Smooth muscle cell of the coronary artery (primary cell): ENCODE measurements at places on chromosomes 12 and 14. TPM values are rescaled to one million over a fixed set of nuclear protein-coding genes. Genes with fewer than 3 reads are reported as not detected.

CACNA2D4 gene
- total RNA-seq, result 0.47 TPM in 1 of 2 replicates, not detected in the other

NPFF gene
- not detected in 2 replicates for total RNA-seq

OLR1 gene
- not detected in 2 replicates for total RNA-seq

P2RX7 gene
- total RNA-seq, result under 0.01 and 5.4 TPM in 2 replicates

SLC15A5 gene
- not detected in 2 replicates for total RNA-seq

LAG3 gene
- 0.15 TPM in 1 of 2 replicates, not detected in the other for total RNA-seq

SLC38A6 gene
- total RNA-seq, result 17.8 and 100 TPM in 2 replicates

ZC2HC1C gene
- 0.23 and 0.53 TPM in 2 replicates for total RNA-seq
